NCI-H2029 treated with DMSO at 0.1 percent for 48 hours (cell line): ENCODE measurements at places on chromosomes 1 and 21.
A peak's percentile ranks its signal among the peaks of the same experiment; 100 is the strongest.

DNA sequence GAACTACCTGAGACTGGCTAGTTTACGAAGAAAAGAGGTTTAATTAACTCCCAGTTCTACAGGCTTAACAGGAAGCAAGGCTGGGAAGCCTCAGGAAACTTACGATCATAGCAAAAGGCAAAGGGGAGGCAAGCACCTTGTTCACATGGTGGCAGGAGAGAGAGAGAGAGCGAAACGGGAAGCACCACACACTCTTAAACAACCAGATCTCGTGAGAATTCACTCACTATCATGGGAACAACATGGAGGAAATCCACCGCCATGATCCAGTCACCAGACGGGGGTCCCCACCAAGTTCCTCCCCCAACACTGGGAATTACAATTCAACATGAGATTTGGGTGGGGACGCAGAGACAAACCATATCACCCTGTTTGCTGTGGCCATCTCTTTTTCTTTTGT lies 11.8 kb downstream of the MT1HL1 start:
- DNase-seq: no peak

GRCh38 chr1:157963713-157964112 lies 29.7 kb upstream of the KIRREL1 start:
- DNase-seq: peak; percentile 40

- peak; percentile 5 for DNase-seq
Measured at GRCh38 chr1:75233302-75233929, 99.2 kb downstream of the LHX8 start.

- DNase-seq: peak; percentile 91
Measured at GRCh38 chr1:52296345-52296744, 69.7 kb downstream of the CC2D1B start.

GRCh38 chr1:40241362-40241761 lies 6.4 kb upstream of the TMCO2 start:
- DNase-seq: no peak

DNA sequence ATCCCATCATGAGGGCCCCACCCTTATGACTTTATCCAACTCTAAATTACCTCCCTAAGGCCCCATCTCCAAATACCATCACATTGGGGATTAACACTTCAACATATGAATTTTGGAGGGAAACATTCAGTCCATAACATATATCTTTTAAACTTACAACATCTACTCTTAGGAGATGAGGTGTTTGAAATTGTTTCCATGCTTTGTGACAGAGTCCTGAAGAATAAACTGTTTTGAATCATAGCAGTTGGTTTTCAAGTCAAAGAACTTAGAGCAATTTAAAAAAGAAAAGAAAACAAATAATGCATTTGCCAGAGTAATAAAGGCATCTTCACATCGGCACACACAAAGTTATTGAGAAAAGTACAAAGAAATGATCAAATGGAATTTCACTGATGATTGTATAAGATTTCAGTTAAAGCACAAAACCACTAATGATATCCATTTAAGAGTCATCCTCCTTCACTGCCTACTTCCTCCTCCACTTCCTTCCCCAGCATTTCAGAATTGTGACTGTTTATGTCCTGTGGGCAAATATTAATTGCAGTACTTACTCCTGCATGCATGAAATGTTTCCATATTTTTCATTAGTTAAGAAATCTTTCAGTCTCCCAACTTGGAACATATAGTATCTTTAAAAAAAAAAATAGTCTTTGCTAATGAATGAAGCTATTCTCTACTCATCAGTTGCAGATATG lies 202.0 kb downstream of the LRRC40 start:
- DNase-seq: no peak

DNA sequence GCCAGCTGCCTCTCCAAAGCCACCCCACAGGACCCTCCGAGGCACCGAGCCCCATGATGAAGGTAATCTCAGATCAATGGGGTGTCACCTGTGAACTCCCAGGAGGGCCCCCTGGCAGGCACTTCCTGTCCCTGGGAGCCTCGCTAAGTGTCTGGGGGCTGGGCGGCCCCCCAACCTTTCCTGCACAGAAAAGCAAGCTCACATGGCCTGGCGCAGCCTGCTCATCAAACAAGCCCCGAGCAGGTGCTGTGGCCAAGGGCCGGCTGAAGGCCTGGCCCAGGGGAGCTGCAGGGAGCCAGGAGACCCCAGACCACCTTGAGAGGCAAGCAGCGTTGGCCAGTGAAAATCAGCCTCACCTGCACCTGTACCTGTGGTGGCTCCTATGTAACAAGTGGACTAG lies 2.9 kb downstream of the RIPK4 start:
- no peak for DNase-seq

GRCh38 chr1:78355656-78356055 lies 135.1 kb upstream of the PTGFR start:
- DNase-seq: no peak

GRCh38 chr21:44836666-44837471 lies 19.0 kb upstream of the SUMO3 start:
- DNase-seq: no peak

- no peak for DNase-seq
Measured at GRCh38 chr1:30353637-30354036, 369.7 kb downstream of the MATN1 start.

DNA sequence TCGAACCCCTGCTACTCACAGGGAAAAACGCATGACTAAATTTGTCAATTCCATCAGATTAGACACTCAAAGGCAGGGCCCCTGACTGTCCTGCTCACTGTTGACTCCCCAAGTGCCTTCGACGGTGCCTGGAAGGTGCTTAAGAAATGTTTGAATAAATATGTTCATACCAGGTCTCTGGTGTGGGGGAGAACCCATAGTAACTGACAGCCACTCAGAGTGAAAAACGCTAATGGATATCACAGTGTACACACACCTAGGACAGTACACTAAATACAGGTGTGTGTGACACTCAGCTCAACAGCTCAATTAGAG lies 39.7 kb upstream of the WASF2 start:
- DNase-seq: no peak

GRCh38 chr1:25820247-25821111 lies 725 bp downstream of the MTFR1L start:
- DNase-seq: no peak

GRCh38 chr1:244659694-244660093 lies 6.8 kb downstream of the DESI2 start:
- DNase-seq: no peak

- no peak for DNase-seq
Measured at GRCh38 chr1:180842052-180842451, 70.6 kb upstream of the KIAA1614 start.

- no peak for DNase-seq
Measured at GRCh38 chr1:30738040-30738714, 14.8 kb upstream of the MATN1 start.

DNA sequence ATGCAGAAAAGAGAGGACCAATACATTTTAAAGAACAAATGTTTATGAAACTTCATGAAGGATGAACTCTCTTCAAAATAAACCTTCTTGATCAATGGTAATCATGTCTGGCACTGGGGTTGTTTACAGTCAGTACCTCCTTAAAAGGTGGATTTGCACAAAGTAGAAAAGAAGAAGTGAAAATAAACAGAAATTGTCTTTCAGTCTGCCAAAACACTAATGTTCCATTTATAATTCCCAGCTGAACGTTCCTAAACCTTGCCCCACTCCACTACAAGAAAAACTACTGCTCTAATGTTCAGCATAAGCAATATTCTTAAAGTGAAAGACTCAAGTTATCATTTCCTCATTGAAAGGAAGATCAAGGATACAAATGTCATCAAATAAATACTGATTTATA lies 86.2 kb downstream of the EIF4G3 start:
- DNase-seq: no peak

- DNase-seq: no peak
Measured at GRCh38 chr1:110150330-110151174, at the start of gene SLC6A17. Gene SLC6A17 (plus strand): TSS chr1:110150494. CDS start chr1:110166930, 16,436 bp downstream.

DNA sequence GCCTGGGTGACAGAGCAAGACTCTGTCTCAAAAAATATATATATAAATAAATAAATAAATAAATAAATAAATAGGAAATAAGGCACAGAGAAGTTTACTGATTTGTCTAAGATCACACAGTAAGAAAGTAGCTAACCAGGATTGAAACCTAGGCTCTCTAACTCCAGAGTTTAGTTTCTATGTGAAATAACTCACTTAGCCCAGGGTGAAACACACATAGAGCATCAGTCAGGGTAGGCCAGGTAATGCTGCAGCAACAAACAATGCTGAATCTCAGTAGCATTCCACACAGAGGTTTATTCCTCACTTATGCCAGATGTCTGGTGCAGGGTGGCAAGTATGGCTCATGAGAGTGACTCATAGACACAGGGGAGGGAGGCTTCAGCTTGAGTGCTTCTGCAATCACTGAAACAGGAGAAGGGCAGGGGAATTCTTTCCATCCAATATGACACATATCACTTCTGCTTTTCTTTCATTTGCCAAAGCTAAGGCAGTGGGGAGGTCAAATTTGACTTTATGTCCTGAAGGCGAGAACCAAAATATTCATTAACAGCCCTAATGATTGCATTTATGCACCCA lies 37.1 kb upstream of the KANK4 start:
- no peak for DNase-seq

DNA sequence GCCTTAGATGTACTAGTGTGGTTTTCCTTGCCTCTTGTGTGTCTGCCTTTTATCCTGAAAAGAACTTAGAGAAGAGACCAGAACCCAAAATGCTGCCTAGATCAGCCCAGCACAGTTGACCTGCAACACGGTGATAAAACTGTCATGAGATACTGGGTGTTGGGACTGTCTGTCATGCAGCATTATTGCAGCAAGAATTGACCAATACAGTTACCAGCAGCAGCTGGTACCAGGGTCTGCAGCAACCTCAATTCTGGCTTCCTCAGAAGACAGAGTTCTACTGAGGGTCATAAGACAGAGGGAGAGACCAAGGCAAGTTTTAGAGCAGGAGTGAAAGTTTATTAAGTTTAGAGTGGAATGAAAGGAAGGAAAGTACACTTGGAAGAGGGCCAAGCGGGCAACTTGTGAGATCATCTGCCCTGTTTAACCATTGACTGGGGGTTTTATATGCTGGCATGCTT lies 182.0 kb downstream of the DYRK1A start:
- DNase-seq: no peak

GRCh38 chr1:21904454-21904703 lies 32.7 kb downstream of the HSPG2 start:
- DNase-seq: no peak

DNA sequence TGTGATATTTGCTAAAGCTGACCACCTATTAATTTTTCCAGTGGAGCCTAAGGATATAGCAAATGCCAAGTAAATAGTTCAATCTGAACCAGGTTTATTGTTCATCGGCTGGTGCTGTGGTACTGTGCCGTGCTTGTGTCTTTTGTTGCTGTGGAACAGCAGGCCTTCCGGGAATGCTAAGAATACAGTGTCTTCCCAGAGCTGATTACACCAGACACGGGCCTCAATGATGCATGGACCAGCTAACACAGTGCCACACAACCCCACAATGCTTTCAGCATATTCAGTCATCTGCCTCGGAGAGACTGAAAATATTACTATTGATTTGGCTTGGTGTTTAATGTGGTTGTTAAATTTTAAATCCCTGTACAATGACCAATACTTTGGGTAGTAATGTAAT lies 415.4 kb downstream of the PTBP2 start:
- no peak for DNase-seq

- DNase-seq: no peak
Measured at GRCh38 chr1:181483285-181484195, at the start of gene CACNA1E. Gene CACNA1E (plus strand): TSS chr1:181483517. CDS start chr1:181483745, 228 bp downstream.

DNA sequence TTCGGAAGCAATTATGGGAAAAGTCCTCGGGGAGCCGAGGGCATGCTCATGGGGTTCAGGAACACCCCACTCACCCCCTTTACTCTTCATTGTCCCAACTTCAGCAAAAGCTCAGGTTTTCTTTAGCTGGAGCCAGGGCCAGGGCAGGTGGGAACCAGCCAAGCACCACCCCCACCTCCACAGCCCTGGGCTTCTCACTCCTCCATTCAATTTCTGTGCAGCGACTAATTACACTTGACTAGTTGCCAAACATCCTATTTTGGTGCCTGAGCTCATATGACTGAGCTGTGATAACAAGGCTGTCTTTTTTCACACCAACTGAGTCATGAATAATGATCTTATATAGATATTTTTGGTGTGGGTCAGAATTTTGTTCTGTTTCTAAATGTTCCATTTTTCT lies 257.2 kb upstream of the AJAP1 start:
- peak; percentile 84 for DNase-seq

GRCh38 chr1:31617916-31618746 lies 642 bp downstream of the HCRTR1 start:
- DNase-seq: no peak

GRCh38 chr1:118302145-118302544 lies 117.1 kb upstream of the SPAG17 start:
- DNase-seq: no peak

DNA sequence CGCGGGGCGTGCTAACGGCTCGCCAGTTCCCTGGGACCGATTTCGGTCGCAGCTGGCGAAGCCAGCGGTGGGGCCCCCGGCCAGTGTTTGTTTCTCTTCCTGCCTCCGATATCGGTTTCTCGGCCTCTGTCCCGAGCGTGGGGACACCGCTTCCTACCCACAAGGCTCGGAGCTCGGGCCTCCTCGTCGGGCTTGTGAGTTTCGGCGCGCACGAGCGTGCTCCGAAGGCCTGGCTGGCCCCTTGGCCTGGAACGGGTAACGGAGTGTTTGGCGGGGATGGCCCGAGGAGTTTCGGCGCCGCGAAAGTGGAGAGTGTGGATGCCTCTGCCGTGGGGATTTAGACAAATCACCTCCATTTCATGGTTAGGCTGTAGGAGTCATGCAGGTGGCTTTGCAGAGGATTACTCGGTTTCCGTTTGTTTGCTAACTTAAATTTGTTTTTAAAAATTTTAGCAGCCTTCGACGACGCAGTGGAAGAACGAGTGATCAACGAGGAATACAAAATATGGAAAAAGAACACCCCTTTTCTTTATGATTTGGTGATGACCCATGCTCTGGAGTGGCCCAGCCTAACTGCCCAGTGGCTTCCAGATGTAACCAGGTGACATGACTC lies 559 bp downstream of the RBBP4 start:
- no peak for DNase-seq

DNA sequence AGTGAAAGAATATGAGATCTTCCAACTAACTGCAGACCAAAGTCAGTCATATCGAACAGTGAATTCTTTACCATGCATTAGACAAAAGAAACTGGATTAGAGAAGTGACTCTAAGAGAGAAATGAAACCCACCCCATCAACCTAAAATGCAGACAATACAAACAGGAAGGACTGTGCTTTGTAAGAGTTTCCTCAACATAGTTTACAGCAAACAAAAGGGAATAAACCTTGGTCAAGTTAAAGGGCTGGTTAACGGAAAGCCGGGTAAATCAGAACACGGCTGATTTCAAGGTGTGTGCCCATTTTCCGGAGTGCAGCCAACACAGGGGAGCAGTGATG lies 39.2 kb downstream of the SIPA1L2 start:
- no peak for DNase-seq

- DNase-seq: no peak
Measured at GRCh38 chr1:114215436-114215835, 61.8 kb upstream of the SYT6 start.

GRCh38 chr1:244341455-244342450 lies 110.0 kb downstream of the ADSS2 start:
- DNase-seq: no peak

- DNase-seq: no peak
Measured at GRCh38 chr1:8408151-8408839, 90.4 kb downstream of the SLC45A1 start.

GRCh38 chr1:219223496-219223895 lies 49.8 kb downstream of the LYPLAL1 start:
- DNase-seq: no peak
